Kidney epithelial cell (primary cell): ENCODE measurements at places on chromosomes 16 and 17. TPM values are rescaled to one million over a fixed set of nuclear protein-coding genes. Genes with fewer than 3 reads are reported as not detected.

Gene C17orf67
- total RNA-seq: 0.34 and 0.50 TPM in 2 replicates

Gene WSCD1
- total RNA-seq: 21.4 and 23.5 TPM in 2 replicates

Gene ADAD2
- total RNA-seq: not detected in 2 replicates

Gene PCGF2
- total RNA-seq: 20.8 and 25.1 TPM in 2 replicates

Gene CFAP20
- 79.6 and 84.2 TPM in 2 replicates for total RNA-seq

Gene FBXW10
- total RNA-seq: not detected in 2 replicates

Gene RGS11
- total RNA-seq: 0.21 TPM in 1 of 2 replicates, not detected in the other

Gene SRCIN1
- total RNA-seq: 0.27 and 0.84 TPM in 2 replicates

Gene SHISA9
- 32.8 and 36.4 TPM in 2 replicates for total RNA-seq
